Activated effector memory CD4-positive, alpha-beta T cell treated with Interleukin-2 at 50 U/mL for 16 hours (primary cell): ENCODE measurements at places on chromosomes 7 and 10.

GRCh38 chr7:157976406-157976805, 611.2 kb downstream of the PTPRN2 start:
- no peak for DNase-seq

DNA sequence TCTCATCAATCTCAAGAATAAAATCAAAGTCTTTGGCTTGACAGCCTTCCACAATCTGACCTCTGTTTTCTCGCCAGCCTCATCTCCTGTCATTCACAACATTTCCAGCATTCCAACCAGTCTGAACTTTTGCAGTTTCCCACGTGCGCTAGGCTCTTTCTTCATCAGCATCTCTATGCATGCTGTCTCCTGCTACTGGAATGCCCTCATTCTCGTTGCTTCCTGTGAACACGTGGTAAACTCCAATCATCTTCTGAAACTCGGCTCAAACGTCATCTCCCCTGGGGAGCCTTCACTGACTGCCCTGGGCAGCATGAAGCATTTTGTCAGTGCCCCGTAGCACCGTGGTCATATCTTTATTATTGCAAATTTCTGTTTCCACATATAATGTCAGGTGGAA, 12.2 kb upstream of the RSBN1L start:
- no peak for DNase-seq

- DNase-seq, result no peak
Measured at GRCh38 chr10:15430969-15431771, 60.1 kb upstream of the FAM171A1 start.

- no peak for DNase-seq
Measured at GRCh38 chr10:79130846-79131245, 62.1 kb downstream of the ZMIZ1 start.

DNA sequence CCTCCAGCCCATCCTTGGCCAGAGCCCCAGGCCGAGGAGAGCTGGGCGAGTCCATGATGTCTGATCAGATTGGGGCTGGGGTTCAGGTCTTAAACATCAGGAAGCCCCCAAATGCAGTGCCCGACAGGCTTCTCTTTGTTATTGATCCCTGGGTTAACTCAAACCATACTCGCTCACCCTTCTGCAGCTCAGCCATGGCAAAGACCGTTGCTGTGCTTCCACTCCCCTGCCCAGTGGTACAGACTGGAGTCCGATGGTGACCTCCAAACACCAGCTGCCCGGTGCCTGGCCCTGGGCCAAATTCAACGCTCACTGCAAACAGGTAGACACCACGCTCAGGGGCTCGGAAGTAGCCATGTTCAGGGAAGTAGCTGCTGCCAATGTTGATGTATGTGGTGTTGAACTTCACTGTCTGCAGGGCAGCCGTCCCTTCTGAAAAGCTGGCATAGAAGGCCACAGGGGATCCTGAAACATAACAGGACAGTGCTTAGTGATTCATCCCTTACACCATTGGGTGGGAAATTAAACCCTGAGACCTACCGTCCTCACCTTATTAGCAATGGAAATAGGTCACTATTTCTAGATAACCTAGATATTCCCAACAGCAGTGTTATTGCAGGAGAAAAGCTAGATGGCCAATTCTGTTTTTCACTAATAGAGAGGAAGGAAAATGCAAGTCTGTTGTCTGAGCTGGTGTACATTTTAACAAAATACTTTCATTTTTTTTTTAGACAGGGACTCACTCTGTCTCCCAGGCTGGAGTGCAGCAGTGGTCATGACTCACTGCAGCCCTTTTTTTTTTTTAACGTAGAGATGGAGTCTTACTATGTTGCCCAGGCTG, 20.5 kb downstream of the MMRN2 start:
- DNase-seq, result no peak

GRCh38 chr10:124127965-124128810, 34.8 kb upstream of the CHST15 start:
- DNase-seq, result no peak

DNA sequence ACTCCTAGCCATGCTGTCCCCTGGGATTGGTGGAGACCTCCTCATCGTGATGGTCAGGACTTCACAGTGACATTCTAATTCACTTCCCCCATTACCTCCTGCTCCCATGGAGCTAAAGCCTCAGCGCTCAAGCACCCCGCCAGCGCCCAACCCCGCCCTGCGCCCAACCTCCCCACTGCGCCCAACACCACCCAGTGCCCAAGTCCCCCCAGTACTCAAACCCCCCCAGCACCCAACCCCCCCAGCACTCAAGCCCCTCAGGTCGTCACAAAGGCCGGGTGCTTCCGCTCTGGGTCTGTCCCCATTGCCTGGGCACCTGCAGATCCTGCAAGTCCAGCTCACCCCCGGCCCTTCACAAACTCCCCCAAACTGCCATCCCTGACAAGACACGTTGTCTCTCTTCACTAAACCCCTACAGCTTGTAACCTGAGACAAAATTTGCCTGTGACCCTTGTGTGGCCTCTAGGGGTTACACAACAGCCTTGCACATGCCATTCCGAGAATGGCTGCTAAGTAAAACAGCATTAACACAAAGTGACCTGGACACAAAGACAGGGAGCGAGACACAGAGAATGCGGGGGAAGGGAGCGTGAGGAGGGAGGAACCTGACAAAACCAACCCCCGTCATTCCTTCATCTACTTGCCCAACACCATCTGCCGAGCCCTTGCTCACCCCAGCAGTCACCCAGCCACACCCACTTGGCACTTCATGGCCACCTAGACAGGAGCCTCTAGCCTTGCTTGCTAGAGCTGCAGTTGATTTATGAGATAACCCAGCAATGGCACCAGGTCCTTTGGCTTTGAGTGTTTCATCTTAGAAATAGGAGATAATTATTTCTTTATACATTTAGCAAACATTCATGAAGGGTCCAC, 107.8 kb downstream of the ADARB2 start:
- DNase-seq, result no peak

- DNase-seq, result no peak
Measured at GRCh38 chr7:19206721-19207120, 61.5 kb upstream of the FERD3L start.

DNA sequence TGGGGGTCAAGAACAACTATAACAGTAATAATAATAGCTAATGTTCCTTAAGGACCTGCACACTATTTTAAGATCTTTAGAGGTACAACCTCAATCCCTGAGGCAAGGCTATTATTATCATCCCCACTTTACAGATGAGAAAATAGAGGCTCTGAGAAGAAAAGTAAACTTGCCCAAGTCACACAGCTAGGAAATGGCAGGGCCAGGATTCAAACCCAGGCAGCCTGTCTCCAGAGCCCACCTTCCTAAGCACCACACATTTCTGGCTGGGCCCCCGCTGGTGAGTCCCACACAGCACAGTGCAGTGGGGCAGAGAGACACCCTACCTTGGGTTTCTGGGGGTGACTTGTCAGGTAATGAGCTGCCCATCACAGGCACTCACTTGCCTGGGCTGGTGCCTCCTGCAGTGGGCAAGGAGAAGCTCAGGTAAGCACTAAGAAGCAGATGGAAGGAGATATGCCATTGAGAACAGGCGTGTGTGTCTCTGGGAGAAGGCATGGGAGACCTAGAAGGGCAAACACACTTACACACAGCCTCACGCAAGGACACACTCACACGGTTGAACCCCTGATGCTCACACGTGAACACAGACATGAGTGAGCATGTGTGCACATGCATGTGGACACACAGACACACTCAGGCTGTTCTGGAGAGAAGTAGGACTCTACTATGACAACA, 104.4 kb upstream of the ZMIZ1 start:
- DNase-seq, result no peak

DNA sequence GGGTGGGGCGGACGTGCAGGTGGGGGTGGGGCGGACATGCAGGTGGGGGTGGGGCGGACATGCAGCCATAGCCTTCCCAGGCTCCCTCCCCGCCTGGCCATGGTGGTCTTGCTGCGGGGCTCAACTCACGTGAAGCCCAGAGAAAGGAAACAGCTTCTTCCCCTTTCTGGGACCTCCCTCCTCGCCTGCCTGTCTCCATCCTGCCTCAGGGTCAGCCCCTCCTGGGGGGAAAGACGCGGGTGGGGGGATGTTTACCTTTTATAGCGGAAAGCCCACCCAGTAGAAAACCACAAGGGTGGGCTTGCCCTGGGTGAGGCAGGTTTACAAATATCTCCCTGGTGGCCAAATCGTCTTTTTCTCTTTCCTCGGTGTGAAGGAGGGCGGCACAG, 520.0 kb downstream of the GLRX3 start:
- DNase-seq, result no peak

DNA sequence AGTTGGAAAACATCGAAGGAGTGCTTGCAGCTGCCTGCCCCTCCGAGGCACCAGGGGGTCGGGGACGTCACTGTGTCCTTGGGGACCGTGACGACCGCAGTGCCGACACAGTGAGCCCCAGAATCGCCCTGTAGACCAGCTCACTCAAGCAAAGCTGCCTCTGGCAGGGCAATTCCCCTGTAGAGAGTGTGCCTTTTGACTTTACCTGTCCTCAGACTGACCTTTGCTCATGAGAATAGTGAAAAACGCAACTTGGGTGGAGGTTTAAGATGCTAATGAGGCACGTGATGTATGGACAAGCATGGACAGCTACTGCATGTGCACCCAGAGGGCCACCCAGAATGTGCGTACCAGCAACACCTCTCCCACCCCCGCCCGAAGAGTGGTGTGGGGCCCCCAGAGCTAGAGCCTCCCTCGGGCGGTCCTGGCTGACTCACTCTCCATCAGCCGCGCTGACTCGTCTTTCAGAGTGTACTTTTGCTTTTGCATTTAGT, 271.9 kb downstream of the ADARB2 start:
- no peak for DNase-seq

DNA sequence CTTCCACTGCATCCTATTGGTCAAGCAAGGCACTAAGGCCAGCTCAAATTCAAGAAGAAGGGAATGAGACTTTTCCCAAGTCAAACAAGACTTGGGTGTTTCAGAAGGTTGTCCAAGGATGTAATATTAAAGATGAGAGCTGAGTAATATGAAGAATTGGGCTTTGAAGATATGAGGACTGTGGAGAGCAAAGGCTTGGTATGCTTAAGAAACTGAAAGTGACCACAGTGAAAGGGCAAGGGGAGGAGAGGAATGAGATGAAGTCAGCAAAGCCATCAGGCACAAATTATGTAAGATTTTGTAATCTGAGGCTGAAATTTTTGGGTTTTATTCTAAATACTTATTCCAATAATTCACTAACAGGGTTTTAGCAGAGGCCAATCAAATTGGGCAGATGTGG, 38.6 kb upstream of the NPY start:
- no peak for DNase-seq

GRCh38 chr10:32882076-32882475, 76.0 kb downstream of the ITGB1 start:
- DNase-seq, result no peak

GRCh38 chr10:71816421-71816851, 34.6 kb downstream of the PSAP start:
- DNase-seq, result no peak

DNA sequence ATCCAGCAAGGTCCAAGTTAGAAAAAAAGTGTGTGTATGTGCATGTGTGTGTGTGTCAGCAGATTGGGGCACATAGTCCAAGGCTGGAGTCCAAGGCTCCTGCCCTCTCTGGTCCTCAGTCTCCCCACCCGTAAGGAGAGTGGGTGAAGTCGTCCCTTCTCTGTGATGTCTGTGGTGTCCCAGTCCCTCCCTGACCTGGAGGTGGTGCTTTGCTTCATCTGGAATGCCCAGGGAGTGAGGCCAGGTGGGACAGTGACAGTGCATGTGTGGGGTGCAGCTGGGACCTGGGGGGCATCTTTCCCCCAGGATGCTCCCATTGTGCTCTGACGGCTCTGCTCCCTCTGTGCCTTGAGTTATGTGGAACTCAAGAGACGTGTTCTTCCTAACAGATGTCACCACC, 18.0 kb downstream of the AQP1 start:
- DNase-seq, result no peak

- DNase-seq, result no peak
Measured at GRCh38 chr10:535952-536351, 153.5 kb downstream of the DIP2C start.

- no peak for DNase-seq
Measured at GRCh38 chr10:10855151-10855581, 162.5 kb upstream of the CELF2 start.

DNA sequence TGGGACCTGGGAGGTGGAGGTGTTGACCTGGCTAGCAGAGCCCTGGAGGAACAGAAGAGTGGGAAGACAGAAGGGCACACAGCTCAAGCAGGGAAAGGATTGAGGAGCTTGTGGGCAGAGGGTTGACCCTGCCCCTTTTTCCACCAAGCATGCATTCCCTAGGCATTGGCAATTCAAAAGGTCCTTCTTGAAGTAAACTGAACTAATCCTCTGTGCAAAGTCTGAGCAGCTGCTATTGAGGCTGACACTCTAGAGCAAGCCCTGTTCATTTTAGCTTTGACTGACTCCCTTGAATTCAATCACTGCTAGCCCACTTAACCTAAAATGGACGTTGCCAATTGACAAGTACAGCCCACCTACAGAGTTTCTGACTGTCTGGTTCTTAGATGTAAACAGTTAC, 116.5 kb upstream of the TNS3 start:
- DNase-seq, result no peak

DNA sequence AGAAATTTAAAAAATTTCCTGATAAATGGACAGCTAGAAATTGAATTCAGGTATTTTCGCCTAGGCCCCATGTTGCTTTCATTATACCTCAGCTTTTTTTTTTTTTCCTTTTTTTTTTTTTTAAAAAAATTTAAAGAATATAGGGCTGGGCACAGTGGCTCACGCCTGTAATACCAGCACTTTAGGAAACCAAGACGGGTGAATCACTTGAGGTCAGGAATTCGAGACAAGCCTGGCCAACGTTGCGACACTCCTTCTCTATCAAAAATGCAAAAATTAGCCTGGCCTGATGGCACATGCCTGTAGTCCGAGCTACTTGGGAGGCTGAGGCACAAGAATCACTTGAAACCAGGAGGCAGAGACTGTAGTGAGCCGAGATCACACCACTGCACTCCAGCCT, 334.0 kb downstream of the SORCS1 start:
- no peak for DNase-seq

DNA sequence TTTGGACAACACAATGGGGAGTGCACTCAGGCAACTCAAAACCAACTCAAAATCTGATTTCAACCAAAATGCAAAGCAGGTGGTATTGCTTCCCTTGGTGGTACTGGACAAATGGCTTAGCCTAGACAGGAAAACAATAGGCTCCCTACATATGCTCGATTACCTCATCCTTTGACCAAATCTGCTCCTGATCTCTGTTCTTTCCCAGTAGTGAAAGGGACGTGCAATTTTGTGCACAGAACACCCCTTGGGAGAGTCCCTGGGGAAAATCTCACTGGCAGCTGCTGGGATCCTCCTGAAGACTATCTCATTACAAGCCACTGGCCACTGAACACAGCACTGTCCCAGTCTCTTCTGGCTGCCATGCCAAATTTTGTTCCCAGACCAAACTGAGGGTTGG, 149.2 kb upstream of the VSTM2A start:
- no peak for DNase-seq

- DNase-seq, result no peak
Measured at GRCh38 chr10:95229724-95230627, 35.9 kb downstream of the ACSM6 start.

GRCh38 chr10:11319990-11320602, 291.4 kb downstream of the USP6NL start:
- no peak for DNase-seq
